NCI-H510A (cell line): ENCODE measurements at places on chromosomes 3 and 15.

GRCh38 chr15:56973463-56973862 lies 55.0 kb downstream of the TCF12 start:
- DNase-seq = no peak

GRCh38 chr15:25391971-25392721 lies 46.7 kb downstream of the UBE3A start:
- no peak for DNase-seq

GRCh38 chr15:35393398-35393797 lies 152.6 kb downstream of the DPH6 start:
- DNase-seq = no peak

- DNase-seq = no peak
Measured at GRCh38 chr15:77983708-77984445, 93.6 kb downstream of the TBC1D2B start.

DNA sequence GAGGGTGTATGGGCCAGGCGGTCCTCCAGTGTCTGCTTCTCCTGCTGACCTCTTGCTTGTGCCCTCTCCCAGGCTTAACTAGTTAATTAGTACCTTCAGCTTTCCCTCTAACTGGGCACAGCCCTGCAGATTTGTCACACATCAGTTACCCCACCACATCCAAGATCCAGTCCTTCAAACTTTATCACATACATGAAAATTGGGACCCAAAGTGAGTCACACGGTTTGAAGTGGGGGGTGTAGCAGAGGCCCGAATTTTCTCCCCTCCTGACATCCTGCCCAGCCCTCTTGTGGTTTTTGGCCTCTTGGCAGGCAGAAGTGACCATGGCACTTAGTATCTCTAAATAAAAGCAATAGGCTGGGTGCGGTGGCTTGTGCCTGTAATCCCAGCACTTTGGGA lies 3.9 kb downstream of the MAPKAPK3 start:
- no peak for DNase-seq

- no peak for DNase-seq
Measured at GRCh38 chr3:114974387-114974786, 172.7 kb downstream of the ZBTB20 start.

- no peak for DNase-seq
Measured at GRCh38 chr3:46427916-46428833, 21.1 kb downstream of the CCRL2 start.

- no peak for DNase-seq
Measured at GRCh38 chr15:38588672-38589071, 24.1 kb upstream of the RASGRP1 start.

DNA sequence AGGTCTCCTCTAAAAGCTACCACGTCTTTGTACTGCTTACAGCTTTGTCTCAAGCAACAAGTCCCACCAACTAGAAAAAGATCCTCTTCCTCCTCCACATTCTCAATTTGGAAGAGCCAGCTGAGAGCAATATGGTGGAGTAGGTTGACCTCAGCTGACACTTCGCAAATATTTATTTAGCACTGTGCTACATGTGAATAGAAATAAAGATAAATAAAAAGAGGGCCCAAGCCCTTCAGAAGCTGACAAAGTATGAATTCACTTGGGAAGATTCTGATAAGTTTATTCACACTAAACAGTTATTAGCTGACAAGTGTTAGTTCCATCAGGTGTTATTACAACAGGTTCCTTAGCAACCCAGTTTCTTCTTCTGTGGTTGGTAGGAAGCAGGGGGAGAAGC lies 310.3 kb downstream of the GBE1 start:
- DNase-seq = no peak

GRCh38 chr15:38897551-38897950 lies 332.9 kb upstream of the RASGRP1 start:
- no peak for DNase-seq

GRCh38 chr3:64143409-64144130 lies 81.7 kb downstream of the PRICKLE2 start:
- DNase-seq = no peak

- DNase-seq = no peak
Measured at GRCh38 chr3:124576565-124577493, 153.4 kb upstream of the UMPS start.

DNA sequence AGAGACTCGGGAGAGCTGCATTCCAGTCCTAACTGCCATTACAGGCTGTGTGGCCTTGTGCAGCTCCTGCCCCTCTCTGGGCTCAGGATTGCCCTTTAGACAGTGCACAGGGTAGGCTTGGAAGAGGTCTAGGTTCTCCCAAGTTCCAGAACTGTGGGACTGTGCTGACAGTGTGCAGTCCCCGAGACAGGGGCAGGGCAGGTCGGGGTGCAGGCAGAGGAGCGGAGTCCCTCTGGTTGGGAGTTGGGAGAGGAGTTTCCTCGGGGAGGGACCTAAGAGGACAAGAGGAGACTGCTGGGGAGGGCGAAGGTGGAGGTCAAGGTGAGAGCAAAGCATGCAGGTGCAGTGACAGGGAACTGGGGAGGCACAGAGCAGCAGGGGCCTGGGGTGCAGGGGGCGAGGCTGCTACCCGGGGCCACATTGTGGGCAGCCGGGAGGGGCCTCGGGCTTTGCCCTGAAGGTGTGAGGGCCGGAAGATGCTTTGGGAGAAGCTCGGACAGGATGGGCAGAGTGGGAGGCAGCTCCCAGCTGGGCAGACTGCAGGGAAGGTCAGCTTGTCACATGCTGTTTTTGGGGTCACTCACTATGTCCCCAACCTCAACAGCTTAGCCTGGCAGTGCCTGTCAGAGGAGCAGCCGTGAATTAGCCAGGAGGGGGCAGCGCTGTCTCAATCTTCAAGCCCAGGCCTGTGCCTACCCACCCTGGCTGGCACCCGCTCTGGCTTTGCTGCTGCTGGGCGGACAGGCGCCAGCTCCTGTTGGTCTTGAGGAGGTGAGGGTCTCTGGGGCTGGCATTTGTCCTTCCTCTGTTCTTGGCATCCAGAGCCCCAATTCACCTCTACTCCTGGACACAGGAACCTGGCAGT lies 15.4 kb upstream of the CSPG4 start:
- no peak for DNase-seq

DNA sequence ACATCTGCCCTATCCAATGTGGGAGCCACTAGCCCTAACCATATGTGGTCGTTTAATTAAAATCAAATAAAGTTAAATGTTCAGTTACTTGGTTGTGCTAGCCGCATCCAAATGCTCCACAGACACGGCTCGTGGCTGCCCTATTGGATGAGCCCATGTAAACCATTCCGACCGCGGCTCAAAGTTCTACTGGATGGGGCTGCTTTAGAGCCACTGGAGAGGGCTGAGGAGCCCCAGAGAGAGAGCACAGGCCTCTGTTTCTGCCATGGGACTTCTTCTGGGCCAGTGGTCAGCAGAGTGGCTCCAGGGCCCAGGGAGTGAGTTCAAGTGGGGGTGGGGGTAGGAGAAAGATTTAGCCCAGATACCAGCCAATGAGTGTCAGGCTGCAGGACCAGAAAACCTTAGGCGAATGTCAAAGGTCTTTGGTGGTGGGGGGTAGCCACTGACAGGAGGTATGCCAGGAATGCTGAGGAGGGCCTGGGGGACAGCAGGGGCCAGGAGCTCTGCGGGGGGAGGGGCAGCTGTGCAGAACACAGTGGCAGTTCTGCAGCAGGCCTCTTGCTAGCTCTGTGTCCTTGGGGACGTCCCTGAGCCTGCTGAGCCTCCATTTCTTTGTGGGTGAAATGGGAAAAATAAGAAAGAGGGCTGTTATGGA lies 30.1 kb downstream of the SPSB4 start:
- no peak for DNase-seq

DNA sequence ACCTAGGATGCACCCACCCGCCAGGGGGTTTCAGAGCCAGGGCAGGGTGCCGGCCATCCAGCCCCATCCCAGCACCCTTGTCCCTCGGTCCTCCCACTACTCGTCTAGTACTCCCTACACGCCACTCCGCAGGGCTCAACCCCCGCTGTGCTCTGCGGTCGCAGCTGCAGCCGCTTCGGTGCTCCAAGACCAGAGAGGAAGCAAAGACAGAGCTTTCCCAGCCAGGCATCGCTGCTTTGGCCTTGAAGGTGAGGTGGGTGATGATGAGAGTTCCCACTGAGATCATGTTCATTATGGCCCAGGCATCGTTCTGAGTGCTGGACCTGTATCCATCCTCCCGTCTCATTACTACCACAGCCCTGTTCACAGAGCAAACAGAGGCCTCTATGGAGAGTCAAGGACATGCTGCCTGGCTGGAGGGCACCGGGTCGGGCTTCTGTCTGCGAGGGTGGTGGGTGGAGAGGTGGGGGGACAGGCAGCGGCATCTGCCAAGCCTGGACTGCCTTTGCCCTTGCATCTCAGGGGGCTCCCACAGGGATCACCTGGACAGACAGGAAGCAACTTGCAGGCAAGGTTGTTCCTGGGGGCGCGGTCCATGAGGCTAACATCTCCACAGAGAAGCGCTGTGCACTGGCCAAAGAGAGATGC lies 66.9 kb downstream of the KLF13 start:
- DNase-seq = no peak

GRCh38 chr3:127035677-127036076 lies 52.8 kb downstream of the PLXNA1 start:
- no peak for DNase-seq

GRCh38 chr15:55993804-55994560 lies 570 bp upstream of the NEDD4 start:
- no peak for DNase-seq

DNA sequence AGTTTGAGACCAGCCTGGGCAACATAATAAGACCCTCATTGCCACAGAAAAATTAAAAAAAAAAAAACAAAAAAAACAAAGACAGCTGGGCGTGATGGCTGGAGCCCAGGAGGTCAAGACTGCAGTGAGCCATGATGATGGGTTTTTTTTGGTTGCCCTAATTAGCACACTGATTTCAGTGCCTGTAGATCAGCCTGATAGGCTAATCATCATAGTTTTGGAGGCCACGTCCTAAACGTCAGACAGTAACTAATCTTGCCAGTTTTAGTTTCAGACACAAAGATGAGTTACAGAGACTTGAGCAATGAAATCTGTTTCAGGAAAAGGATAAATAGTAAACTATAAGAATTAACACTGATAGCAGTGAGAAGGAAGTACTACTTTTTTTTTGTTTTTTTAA lies 55.4 kb downstream of the LRCH3 start:
- DNase-seq = no peak

- DNase-seq = no peak
Measured at GRCh38 chr3:153268564-153269279, 106.7 kb downstream of the RAP2B start.

DNA sequence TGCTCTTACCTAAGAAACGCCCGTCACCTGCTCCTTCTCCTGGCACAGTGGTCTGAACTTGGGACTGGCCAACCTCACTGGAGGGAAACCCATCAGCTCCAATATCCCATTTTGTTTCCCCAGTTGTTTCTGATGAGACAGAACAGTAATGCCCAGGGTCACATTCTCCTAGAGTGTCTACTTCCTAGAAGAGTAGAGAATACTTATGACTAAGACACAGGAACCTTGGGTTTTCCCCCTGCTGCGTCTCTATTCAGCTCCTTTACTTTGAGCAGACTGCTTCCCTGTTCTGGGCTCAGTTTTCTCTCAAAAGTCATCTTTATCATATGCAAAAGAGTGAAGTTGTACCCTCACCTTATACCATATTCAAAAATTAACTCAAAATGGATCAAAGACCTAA lies 79.4 kb downstream of the POLR2M start:
- no peak for DNase-seq

- DNase-seq = no peak
Measured at GRCh38 chr15:82986442-82986780, 401 bp downstream of the RAMAC start.

DNA sequence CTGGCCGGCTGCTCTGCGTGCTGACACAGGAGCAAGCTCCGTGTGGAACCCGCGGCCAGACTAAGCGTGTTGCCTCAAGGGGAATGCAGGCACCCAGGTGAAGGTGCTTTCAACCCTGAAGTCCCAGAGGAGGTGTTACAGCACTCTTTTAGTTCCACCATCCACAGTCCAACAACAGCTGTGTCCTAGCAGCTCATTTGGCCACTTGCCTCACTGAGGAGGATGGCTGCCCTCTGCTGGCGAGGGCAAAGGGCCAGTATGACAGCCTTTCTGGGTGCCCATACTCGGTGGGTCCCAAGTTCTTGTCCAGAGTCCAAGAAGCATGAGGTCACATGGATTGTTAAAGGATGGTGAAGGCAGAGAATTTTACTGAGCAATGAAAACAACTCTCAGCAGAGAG lies 87.8 kb downstream of the C3orf85 start:
- no peak for DNase-seq

DNA sequence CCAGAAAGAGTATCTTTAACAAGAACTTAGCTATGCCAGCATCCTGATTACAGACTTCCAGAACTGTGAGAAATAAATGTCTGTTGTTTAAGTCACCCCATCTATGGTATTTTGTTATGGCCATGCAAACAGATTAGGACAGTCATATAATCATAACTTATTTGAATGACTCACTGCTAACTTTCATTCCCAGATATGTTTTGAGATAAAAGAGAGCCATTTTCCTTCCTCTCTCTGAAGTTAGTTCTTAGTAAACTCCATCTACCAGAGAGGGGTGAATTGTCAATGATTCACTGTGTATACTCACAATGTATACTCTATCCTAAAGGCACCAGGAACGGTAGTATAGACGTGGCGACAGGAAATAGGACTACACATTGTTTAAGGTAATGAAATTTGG lies 179.4 kb upstream of the DPH6 start:
- DNase-seq = no peak

DNA sequence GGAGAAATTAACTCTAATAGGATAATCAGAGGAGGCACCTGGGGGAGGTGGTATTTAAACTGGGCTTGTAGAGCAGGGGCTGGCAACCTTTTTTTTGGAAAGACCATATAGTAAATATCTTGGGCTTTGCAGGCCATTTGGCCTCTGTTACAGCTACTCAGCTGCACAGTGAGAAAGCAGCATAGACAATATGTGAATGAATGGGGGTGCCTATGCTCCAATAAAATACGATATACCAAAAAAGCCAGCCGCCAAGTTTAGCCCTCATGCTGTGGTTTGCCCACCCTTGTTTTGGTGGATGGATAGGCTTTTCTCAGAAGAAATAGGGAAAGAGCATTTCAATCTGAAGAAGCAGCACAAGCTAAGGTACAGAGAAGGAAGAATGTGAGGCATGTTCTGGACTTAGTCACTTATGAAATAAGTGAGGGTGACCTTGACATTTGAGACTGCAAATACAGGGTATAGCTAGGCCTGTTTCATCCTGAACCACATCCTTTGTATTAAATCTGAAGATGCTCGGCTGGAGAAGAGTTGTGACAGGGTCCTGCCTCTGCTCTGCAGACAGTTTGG lies 131.0 kb upstream of the NR2E3 start:
- DNase-seq = no peak

DNA sequence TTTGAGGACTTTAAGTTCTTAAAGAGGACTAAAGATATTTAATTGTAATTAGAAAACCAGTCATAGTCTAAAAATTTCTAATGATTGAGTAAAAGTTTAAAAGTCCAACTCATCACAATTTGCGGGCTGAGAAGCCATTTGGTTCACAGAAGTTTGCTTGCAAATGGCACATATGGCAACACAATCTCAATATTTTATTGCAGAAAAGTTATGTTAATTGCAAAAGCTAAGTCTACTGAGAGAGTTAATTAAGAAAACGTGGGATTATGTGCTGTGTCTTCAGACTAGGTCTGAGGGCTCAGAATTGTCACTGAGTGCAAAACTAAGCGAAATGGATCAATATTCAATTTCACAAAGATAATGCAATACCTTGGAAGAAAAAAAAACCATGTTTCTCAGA lies 289.7 kb downstream of the PYDC2 start:
- no peak for DNase-seq
